ENCODE measurements at places on chromosomes 6 and 20.
A peak's percentile ranks its signal among the peaks of the same experiment; 100 is the strongest.

DNA sequence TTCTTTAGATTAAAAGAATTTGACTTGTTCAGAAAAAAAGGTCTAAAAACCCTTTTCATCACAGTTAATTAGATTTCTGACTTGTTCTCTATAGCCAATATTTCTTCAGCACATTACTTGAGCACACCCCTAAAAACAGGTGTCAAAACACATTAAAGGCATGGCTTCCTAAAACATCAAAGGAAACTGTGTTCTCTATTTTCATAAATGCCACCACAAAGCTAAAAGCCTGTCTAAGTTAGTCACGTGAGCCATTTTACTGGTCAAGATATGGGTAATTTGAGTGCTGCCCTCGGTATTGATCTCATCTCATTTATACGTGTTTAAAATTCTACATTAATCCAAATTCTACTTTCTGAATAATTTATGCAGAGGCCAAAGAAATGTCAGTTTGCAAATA is 580.5 kb downstream of the HAO1 start:
- no peak for DNase-seq

DNA sequence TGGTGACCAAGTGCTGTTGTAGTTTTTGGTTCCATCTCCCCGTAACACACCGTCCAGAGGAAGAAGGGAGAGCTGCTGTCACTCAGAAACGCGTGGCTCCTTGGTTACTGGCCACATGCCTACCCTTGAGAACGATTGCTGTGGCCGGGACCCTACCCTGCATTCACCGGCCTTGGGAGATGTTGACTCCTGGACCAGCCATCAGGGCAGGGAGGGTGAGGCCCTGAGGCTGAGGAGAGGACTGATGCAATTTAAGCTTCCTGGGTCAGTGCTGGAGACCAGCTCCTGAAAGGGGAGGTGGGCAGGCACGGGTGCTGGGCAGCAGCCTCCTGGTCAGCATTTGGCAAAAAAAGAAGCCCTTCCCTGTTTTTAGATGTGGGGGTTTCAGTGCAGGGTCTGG is 31.5 kb downstream of the ERMARD start:
- DNase-seq: no peak

DNA sequence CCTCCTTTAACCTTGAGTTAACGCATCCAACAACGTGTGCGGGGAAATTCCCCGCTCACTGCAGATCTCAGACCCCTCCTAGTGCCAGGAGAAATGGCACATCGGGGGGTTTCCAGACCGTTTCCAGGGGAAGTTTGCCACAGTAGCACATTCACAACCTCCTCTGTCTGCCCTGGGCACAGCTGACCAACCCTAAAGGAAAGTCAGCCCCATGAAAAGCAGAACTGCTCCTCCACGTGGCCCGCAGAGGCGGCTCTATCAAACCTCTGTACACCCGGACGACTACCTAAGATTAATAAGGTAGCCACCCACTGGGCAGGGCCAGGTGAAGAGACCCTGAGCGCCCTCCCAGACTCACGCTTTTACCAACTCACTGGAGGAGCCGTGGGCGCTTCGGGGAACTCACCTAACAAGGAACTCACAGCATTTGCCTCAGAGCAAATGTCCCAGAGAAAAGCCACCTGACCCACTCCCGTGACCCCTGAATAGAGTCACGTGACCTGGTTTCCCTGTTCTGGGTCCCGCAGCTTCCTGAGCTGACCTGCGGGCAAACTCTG is 93.1 kb downstream of the PRND start:
- DNase-seq: peak; percentile 81

DNA sequence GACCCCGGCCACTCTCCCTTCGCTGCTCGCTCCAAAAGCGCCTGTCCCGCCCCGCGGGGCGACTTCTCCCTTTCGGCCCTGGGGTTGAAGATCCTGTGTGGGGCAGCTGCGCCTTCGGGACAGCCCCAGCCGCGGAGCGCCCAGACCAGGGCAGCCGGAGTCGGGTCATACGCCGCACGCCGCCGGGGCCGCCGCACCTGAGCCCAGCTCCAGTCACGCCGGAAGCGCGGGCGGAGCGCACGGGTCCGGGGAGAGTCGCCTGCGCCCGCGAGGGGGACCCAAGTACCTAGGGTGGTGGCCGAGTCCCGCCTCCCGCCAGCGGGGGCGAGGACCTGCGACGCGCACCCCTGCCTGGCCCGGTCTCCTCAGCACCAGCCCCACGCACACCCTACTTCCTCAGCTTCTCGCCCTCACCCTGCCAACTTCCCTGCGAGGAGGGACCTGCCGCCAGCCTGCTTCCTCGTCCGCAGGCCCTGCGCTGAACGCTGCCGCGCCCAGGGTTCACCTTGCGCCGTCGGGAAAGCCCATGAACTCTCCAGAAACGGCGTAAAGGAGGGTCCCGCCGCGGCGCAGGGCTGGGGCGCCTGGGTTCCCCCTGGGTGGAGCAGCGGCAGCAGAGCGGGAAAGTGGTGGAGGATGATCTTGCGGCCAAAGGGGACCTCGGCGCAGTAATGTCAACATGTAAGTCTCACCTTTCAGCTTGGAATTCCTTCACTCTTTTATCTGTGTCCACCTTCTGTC is at the start of gene ADGRG6:
Gene ADGRG6, plus strand, starts transcription at position 357 of the 741 bp plus-strand sequence. Its CDS starts 323 bp downstream, at position 680.
- DNase-seq: peak; percentile 86

DNA sequence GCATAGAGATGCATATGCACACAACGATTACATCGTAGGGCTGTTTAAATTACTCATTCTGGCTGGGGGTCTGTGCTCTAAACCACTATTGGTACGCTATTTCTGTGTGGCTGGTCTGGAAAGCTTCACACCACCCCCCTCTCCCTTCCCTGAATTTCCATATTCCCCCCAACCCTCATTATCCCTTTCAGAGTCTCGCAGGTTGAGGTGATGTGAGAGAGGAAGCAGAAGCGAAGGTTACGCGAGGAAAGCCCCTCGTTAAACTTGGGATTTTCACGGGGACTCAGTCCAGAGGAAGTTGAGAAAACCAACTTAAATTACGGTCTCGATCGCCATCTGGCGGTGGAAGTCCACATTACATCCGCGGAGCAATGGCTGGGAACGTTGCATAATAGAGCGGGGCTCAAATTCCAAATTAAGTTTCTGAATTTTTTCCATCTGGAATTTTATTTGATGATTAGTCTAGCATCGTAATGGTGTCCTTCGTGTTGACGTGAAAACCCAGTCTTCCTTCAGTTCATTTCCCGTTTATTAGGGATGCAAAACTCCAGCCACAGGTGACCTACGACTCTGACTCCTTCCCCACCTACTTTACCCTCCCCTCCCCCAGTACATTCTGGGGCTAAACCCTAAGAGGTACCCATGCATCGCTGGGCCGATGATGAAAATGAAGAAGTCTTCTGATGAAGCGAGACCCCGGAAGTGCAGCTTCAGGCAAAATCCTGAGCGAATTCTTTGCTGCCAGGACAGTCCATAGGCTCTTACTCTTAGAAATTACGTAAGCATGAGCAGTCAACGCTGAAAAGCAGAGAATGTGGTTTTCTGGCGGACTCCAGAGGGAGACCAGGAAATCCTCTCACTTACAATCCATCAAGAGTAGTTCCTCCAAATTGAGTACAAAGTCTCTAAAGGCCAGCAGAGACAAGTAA is 19.7 kb downstream of the HLA-DOB start:
- DNase-seq: peak; percentile 68

- DNase-seq: no peak
These were observed 1.9 kb upstream of the BMP5 start for GRCh38 chr6:55877283-55877682.

- DNase-seq: no peak
These were observed 45.6 kb downstream of the TAF8 start for GRCh38 chr6:42095776-42096541.

GRCh38 chr20:62885046-62885895 is 23.6 kb upstream of the TCFL5 start:
- no peak for DNase-seq

GRCh38 chr6:70879496-70879895 is 77.4 kb downstream of the B3GAT2 start:
- no peak for DNase-seq

- peak; percentile 64 for DNase-seq
These were observed 18.3 kb downstream of the RAET1L start for GRCh38 chr6:150006961-150007464.

DNA sequence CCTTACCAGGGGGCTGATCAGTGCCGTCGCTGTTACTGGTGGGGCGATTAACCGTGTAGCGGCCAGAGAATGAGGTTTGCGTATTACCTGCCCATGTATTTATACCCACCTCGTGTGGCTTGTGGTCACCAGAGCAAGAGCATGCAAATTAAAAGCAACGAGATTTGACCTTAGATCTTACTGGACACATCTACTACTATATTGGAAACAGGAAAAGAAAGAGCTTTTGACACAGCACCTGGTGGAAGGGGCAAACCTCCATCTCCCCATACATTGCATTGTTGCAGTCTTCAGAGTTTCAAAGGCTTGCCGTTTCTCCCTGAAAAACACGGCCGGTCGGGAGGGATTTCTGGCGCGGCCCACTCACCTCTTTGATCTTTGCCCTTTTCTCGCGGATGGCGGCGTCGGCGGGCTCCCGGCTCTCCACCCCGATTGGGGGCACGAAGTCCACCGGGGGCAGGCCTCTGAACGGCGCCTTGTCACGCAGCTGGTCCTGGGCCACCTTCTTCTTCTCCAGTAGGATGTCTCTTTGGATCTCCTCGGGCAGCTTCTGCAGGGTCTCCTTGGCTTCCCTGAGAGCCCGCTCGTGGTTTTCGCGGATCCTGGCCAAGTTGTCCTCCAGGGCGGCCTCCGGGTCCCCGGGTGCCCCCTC is 1.3 kb downstream of the MAN1A1 start:
- no peak for DNase-seq

DNA sequence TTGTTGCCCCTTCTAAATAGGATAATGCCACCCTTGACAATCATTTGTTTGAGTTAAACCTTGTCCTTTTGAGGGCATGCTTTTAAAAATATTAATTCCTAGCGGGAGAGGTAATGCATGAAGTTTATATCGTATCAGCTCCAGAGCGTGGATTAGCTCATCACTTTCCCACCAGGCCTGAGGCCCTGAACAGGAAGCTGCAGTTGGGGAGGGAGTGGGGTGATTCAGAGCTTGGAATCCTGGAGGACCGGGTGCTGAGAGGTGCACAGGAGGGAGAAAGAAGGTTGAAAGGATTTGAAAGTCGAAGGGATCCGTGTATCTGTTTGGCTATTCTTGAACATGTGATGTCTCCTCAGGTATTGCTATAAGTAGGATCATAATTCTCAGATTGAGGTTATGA is 25.0 kb downstream of the ZDHHC14 start:
- no peak for DNase-seq

GRCh38 chr6:125865015-125865414 is 74.3 kb downstream of the NCOA7 start:
- no peak for DNase-seq

DNA sequence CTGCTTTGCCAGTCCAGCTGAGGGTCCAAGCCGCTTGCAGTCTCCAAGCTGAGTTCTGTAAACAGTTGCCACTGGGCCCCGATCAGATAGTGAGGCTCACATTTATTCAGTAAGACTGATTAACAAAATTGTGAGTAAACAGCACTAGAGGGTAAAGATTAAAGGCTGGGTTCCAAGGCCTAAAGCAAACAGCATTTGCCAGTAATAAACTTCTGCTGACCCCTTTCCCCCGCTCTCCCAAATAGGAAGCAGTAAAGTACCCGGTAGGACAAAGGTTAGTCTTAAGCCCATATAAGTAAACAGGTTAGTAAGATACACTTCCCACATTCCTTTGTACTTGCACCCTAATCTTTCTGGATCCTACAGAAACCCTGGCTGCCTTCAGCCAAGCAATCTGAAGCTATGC is 181.8 kb downstream of the MEI4 start:
- DNase-seq: no peak

DNA sequence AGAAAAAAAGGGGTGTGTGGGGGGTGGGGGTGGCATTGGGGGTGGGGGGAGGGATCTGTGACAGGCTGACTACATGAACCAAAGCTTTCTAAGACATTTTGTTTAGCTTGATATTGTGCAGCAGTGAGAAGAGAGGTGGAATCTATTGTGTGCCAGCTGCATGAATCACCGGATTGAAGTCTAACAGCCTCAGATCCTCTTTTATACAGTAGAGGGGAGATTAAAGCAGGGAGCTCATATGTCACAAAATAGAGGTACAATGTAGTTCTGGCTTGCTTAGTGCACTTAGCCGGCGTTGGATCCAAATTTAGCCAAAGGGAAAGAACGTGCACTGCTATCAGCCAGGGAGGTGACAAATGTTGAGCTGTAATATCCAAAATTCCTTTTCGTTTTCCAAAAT is 404.2 kb upstream of the CITED2 start:
- no peak for DNase-seq

DNA sequence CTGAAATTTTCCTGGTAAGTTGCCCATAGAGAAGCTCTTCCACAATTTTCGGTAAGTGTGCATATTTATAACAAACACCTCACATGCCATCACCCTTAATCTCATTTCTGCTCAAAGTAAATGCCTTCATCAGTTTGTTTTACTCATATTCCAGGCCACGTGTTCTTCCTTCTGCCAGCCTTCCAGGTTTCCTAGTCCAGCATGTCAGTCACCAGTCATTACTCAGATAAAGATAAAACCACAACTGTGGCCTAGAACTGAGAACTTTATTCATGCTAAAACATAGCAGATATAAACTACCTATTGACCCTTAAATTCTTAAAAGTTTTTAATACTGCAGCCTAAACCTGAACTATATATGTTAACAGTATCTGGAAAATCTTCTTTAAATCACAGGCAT is 149.5 kb upstream of the SLC22A16 start:
- no peak for DNase-seq

DNA sequence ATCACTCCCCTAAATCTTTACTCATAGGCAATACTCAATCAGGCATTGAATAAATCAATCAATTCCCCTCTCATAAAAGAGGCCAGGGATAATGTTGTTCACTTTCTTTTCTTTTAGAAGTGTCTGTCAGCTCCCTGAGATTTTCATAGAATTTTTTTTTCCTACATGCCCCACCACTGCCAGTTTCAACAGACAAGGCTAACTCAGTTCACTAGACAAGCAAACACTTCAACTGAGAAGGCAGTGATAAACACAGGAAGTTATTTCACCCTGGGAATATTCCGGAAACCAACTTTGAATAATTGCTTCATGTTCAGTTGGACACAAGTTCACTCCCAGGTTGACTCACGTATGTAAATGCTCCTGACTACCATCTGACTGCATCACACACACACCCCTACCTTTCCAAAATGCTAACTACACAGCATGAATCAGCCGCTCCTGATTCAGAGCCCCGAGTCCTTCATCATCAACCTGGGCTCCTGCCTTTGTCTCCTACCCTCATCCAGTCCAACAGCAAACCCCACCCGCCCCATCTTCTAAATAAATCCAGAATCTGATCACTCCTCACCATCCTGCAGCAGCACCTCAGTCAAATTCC is 143.9 kb downstream of the BCAS1 start:
- peak; percentile 15 for DNase-seq

DNA sequence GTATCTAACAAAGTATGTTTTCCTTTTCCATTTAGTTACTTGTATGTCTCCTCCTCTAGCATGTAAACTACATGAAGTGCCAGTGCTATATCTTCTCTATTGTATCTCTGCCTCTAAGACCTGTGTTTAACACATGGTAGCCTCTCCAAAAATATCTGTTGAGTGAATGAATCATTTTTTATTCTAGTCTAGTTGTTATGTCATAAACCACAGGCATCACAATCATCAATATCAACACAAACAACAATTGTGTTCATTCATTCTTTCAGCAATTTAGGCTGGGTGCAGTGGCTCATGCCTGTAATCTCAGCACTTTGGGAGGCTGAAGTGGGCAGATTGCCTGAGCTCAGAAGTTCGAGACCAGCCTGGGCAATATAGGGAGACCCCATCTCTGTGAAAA is 111.6 kb upstream of the EYA4 start:
- no peak for DNase-seq

Measured in RPMI8226 (cell line).